NCI-H1092 treated with DMSO at 0.1 percent for 48 hours (cell line): ENCODE measurements at places on chromosomes 11 and 22.

DNA sequence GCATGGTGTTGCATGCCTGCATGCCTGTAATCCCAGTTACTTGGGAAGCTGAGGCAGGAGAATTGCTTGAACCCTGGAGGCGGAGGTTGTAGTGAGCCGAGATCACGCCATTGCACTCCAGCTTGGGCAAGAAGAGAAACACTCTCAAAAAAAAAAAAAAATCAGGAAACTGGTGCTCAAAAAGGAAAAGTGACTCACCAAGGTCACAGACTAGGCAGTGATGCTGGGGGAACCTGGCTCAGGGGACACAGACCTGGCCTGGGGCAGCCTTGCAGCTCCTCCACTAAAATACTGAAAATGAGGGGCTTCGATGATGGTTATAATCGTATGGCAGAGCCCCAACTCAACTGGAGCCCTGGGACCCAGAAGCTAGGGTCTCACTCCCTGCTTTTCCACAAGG lies 8.1 kb upstream of the SLC35E4 start:
- no peak for DNase-seq

DNA sequence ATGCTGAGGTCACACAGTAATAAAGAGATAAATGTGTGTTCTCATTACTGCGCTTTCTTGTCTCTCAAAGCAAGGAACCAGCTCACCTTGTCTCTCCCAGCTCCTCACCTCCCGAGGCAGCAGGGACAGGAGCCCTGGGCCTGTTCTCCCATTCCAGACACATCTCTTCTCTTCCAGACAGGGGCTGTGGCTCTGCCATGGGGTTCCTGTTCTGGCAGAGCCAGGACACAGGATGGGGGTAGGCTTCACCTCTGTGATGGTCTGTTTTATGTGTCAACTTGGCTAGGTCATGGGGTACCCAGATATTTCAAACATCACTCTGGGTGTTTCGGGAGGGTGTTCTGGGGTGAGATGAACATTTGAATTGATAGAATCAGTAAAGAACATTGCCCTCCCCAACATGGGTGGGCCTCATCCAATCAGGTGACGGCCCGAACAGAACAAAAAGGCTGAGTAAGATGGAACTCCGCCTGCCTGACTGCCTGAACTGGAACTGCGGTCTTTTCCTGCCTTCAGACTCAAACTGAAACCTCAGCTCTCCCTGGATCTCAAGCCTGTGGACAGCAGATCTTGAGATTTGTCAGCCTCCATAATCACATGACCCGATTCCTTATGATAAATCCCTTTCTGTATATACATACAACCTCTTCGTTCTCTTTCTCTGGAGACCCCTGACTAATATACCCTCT lies 2.0 kb upstream of the VSIG10L2 start:
- DNase-seq, result no peak

- DNase-seq, result no peak
Observed at GRCh38 chr11:88318017-88318416, 19.5 kb downstream of the CTSC start.

DNA sequence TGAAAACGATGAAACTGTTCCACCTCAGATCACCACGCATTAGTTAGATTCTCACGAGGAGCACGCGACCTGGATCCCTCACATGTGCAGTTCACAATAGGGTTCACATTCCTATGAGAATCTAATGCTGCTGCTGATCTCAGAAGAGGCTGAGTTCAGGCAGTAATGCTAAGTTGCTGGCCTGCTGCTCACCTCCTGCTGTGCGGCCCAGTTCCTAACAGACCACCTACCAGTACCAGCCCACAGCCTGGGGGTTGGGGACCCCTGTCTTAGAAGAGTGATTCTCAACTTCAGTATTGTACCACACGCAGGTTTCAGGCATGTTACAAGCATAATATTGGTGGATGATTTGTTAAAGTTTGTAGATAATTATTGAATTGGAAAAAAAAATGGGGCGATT lies 182.7 kb downstream of the BLID start:
- no peak for DNase-seq

DNA sequence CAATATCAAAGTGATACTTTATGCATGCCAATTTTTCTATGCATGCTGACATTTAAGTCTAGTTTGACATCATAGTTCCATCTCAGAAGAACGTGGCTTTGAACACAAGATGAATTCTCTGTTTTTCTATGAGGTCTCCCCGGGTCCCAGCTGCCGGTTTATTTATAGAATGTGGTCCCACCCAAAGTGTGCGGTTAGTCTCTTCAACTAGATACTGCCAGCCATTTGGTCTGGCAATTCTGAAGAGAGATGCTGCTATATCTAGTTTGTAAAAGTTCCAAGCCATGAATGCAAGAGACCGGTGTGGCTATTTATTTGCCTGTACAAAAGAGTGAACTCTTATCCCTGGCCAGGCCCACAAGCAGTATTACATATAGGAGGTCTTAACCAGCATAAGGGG lies 9.2 kb downstream of the OR5A2 start:
- no peak for DNase-seq

DNA sequence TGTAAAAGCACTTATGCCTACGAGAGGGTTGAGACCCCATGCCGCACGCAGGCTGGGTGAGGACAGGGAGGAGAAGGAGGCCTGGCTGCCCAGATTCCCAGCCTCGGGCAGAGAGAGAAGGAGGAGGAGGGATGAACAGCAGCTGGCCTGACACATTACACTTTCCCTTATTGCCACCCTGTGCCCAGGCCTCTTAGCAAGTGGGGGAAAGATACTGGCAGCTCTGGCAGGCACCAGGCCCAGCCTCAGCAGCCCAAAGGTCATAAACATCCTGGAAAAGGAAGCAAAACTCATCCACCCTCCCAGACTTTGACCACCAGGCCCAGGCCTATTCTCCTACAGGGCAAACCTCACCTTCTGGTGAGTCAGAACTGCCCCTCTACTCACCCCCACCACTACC lies 4.7 kb downstream of the PLAAT3 start:
- peak; percentile 43 for DNase-seq

GRCh38 chr11:67300256-67300755 lies 3.0 kb upstream of the SSH3 start:
- DNase-seq, result no peak

GRCh38 chr22:34997633-34998299 lies 68.2 kb upstream of the ISX start:
- DNase-seq, result no peak

DNA sequence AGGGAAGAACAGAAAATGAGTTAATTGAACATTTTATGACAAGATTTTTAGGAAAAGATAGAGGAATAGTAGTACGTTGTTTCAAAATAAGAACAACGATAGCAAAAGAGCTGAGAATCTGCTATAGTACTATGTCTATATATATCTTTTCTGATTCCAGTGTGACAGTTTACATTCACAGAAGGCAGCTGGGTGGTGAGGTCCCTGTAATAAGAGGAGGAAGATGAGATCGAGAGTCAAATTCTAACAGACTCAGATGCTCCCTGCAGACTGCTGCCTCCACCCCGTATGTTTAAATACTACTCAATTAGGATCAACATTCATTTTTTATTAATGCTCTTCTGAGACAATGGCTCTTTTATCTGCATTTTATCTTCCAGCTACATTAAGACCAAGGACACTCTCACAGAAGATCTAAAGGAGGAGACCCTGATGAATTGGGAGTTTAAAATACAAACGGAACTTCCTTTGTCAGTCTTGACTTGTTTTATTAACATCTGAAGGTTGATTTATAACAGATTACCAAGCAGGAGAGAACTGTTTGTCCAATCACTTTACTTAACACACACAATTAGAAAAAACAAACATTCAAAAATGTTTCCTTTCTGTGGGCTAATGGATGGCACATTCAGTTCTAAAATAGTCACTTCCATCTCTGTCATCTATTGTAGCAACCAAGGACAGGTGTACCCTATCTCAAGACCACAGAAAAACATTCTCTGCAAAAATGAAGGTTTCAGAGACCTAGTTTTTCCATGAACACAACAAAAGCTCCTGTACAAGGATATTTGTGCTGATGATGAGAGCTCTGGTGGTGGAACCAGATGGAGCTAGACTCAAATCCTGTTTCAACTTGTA lies 240.2 kb downstream of the CADM1 start:
- DNase-seq, result peak; percentile 72

GRCh38 chr11:132838627-132839026 lies 693.7 kb downstream of the OPCML start:
- no peak for DNase-seq

GRCh38 chr22:25780673-25781072 lies 38.7 kb downstream of the MYO18B start:
- peak; percentile 30 for DNase-seq

- no peak for DNase-seq
Observed at GRCh38 chr11:95827696-95828095, 37.4 kb downstream of the CEP57 start.

- DNase-seq, result no peak
Observed at GRCh38 chr22:44669561-44669976, 32.4 kb upstream of the PRR5 start.

- peak; percentile 35 for DNase-seq
Observed at GRCh38 chr22:20606041-20606783, 98.8 kb downstream of the MED15 start.

DNA sequence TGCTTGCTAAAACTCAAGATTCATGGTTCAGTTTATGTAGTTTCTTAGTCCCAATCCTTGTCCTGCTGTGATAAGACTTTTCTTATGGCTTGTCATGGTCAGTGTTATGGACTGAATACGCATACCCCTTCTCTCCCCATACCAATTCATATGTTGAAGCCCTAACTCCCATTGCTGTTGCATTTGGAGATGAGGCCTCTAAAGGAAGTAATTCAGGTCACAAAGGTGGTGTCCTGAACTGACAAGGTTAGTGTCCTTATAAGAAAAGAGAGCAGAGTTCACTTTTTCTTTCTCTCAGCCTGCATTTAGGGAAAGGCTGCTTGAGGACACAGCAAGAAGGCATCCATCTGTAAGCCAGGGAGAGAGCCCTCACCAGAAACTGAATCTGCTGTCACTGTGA lies 618.2 kb downstream of the LRRC4C start:
- DNase-seq, result no peak

GRCh38 chr11:115618428-115618827 lies 114.2 kb upstream of the CADM1 start:
- no peak for DNase-seq
